ENCODE measurements at places on chromosomes 11 and 22.

GRCh38 chr22:38479096-38479837, 11.4 kb downstream of the KDELR3 start:
- DNase-seq: no peak

DNA sequence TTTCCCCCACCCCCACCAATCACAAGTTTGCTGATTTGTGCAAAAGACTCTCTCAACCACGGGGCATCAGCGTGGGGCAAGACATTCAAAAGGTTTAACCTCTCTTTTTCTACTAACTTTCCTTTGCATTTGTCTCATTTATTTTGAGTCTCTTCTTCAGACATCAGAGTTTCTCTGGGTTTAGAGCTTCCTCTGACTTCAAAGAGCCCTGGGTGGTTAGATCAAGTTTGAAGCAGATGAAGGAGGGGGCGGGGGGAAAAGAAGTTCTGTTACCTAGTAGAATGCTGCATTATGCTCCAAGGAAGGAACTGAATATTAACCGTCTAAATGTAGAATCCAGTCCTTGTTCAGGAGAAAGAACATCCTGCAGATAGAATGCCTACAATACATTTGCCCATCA, 24.5 kb downstream of the GAS2 start:
- DNase-seq: no peak

DNA sequence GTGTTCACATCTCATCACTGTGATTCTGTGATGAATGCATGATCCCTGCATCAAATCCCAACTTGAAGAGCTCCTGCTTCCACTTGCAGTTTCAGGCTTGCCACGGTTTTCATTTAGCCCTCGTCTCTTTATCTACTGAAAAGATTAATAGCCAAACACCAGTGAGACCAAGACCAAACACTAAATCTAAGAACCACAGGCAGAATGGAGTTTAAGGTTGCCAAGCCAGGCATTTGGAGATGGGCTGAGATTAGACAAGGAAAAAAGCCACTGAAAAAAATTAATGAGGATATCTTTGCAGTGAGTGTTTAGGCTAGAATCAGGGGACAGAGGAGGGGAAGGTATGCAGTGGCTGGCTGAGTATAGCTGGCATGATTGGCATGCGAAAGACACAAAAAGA, 227.2 kb upstream of the BLID start:
- peak; percentile 7 for DNase-seq

- DNase-seq: peak; percentile 73
Measured at GRCh38 chr11:75815345-75816168, 547 bp downstream of the UVRAG start.

- DNase-seq: no peak
Measured at GRCh38 chr11:72897506-72897905, 83.3 kb downstream of the ATG16L2 start.

GRCh38 chr11:43498561-43498960, 139.8 kb downstream of the TTC17 start:
- no peak for DNase-seq

DNA sequence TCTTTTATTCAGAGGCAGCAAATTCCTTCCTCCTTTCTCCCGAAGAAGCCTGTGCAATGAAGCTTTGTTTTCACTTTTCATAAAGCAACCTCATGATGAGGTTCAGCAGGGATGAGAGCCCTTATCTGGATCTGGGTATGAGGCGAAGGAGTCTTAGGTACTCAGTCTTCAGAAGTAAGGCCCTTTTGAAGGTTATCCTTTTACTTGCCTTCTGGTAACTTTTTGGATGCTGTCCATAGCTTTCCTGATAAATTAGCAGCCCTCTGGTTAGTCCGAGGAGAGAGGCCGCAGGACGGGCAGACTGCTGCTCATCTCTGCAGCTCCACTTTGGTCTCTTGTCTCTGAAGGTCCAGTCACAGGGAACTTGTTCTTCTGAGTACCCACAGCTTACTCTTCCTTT, 1.1 kb downstream of the TRIM22 start:
- DNase-seq: peak; percentile 18

DNA sequence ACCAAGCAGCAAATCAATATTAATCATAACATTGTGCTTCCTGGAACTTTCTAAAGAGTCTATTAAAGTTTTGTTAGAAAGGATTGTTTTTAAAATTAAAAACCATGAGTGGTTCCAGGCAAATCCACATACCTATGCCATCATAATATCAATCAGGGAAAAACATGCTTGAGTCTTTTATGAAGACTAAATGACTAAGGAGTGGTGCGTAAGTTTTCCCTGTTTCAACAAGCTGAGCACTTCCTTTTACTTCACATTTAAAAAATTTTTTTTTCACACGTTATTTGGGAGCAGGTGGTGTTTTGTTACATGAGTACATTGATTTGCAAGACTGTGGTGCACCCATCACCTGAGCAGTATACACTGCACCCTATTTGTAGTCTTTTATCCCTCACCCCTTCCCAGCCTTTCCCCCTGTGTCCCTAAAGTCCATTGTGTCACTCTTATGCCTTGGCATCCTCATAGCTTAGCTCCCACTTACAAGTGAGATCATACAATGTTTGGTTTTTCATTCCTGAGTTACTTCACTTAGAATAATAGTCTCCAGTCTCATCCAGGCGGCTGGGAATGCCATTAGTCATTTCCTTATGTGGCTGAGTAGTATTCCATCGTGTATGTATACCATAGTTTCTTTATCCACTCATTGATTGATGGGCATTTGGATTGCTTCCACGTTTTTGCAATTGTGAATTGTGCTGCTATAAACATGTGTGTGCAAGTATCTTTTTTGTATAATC, 1190.3 kb upstream of the RAG2 start:
- DNase-seq: peak; percentile 90

- DNase-seq: peak; percentile 94
Measured at GRCh38 chr11:88535916-88536547, 198.5 kb upstream of the CTSC start.

- no peak for DNase-seq
Measured at GRCh38 chr11:33207408-33207985, 46.2 kb upstream of the CSTF3 start.

DNA sequence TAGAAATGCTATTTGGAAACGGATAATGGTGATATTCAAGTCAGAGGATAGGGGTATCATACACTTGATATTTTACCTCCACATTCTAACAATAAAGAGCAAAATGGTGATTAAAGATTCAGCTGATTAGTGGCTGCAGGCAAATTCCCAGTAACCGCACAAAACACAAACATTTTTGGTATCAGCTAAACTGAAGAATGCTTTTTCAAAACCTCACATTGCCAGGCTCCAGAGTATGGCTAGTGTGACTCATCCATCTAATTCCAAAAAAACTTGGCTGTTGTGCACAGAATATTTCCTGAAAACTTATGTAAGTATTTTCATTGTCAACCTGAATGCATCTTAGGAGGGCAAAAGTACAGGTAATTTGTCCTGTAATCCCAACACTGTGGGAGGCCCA, 10.9 kb downstream of the SRPRA start:
- DNase-seq: peak; percentile 42

DNA sequence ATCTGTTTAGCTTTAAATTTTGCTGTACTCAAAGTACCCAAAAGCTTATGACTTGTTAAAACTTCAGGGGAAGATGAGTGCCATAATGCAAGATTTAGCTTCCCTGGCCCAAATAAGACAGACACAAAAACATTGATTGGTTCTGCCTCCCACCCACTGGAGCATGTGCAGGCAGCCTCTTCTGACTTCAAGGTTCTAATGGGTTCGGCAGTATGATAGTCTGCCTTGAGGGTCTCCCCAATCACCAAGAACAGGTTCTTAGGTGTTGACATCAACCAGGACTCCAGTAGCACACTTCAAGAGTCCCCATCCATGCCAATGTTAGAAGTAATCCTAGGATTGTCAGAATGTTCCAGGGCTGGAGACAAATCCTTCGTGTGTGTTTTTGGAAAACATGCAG, 12.5 kb downstream of the EIF4G2 start:
- peak; percentile 11 for DNase-seq

DNA sequence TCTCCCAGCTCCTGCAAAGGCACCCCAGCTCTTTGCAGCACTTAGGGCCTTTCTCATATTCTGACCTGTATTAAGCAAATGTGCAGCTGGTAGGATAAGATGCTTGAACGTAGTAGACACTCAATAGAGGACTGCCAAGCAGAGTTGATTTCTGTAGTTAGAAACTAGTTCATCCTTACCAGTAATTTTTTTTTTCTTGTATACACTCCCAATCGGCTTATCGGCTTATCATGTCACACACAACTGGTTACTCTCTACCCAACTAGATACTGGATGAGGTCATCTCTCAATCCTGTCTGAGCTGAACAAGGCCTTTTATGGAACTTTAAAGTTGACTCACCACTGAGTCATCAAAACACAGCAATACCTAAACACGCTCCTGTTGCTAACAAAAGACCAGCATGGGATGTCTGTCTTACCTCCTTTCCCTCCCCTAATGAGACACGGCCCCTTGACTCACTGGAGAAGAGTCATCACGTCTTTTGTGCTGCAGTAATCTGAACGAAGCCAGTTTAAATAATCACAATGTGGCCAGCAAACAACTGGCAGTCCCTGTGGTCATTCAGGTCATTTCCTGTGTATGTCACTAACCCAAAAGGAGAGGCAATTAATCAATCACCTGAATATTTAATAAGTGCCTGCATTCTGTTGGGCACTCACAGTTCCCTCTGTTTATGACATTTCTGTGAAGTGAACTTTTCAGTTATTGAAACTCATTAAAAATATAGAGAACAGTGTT, 7.5 kb upstream of the WEE1 start:
- DNase-seq: peak; percentile 100

DNA sequence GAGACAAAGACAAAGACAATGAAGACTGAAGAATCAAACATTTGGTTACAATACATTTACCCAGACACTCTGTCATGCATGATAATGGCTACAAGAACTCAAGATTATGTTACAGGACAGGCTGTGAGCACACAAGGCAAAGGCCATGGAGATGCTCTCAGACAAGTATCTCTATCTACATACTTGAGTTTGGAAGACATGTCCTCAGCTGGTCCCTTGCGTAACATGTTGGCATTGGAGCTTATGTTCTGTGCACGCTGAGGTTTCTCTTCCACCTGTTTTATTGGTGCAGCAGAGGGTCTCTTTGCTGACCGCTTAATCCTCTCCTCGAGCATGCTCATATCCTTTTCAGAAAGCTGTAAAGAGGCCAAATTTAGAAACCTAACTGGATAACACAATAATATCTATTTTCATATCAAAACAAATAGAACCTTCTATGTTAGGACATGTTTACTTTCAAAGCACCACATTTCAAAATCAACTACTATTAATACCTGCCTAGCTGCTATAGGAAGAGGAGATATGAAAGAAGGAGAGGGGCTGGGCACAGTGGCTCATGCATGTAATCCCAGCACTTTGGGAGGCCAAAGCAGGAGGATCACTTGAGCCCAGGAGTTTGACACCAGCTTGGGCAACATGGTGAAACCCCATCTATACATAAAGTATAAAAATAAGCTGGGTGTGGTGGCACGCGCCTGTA, 41.6 kb downstream of the F2 start:
- DNase-seq: no peak

- DNase-seq: no peak
Measured at GRCh38 chr11:108486331-108486730, 11.9 kb downstream of the POGLUT3 start.

DNA sequence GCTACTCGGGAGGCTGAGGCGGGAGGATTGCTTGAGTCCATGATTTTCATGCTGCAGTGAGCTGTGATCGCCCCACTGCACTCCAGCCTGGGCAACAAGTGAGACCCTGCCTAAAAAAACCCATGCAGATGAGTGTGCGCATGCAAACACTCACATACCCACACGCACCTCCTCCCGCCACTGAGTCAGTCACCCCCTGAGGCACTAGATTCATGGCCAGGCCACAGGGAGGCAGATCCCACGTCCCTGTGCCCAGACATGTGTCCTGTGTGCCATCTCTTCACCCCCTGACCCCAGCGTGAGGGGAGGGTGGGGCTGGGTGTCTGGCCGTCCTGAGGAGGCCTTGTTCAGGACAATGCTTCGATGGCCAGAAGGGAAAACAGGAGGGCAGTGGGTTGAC, 15.5 kb downstream of the RELT start:
- DNase-seq: no peak

GRCh38 chr11:17217401-17217800, 9.6 kb upstream of the PIK3C2A start:
- no peak for DNase-seq

DNA sequence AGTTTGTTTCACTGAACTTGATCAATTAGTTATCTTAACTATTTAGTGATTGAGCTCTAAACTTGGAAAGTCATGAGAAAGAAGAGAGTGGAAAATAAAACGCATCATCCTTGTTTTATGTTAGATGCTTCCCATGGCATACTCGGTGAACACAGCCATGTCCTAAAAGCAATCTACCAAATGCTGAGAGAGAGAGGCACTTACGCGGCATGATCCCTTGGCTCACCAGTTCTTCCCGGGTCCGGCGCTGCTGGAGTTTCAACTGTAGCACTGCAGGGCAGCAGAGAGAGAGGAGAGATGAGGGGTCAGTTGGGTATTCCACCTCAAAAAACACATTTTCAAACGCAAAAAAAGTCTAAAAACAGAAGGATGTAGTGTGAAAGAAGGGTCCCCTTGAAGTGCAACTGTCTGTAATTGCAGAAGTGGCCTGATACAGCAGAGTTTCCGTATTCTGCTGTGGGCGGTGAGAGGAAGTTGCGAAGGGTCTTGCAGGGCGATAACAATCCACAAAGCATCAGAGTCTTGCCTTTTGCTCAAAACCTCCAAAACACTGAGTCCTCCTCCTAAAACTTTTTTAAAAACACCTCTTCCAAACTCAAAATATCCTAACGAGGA, 92.7 kb downstream of the SGSM3 start:
- DNase-seq: no peak

GRCh38 chr11:8790968-8791367, 108.4 kb downstream of the RPL27A start:
- DNase-seq: no peak

- peak; percentile 93 for DNase-seq
Measured at GRCh38 chr11:12818333-12819015, 144.3 kb downstream of the TEAD1 start.

GRCh38 chr22:32216911-32217310, 12.0 kb upstream of the RFPL2 start:
- DNase-seq: no peak

Data from mesenchymal stem cell (in vitro differentiated cells and primary cell).